ENCODE measurements at places on chromosomes 7 and 10. TPM values are rescaled to one million over a fixed set of nuclear protein-coding genes. Genes with fewer than 3 reads are reported as not detected.

The PRRT4 gene
- 0.28 TPM for total RNA-seq

The SEMA3E gene
- 3.1 TPM for total RNA-seq

The NUTM2E gene
- total RNA-seq = 0.42 TPM

The MUC12 gene
- total RNA-seq = 0.57 TPM

The MACROH2A2 gene
- 10.7 TPM for total RNA-seq

The GIMAP2 gene
- 70.4 TPM for total RNA-seq

The SPDYE9 gene
- not detected for total RNA-seq

The DKK1 gene
- total RNA-seq = 0.24 TPM

The ACHE gene
- total RNA-seq = 6.9 TPM

The CPA1 gene
- 0.14 TPM for total RNA-seq

The MRC1 gene
- total RNA-seq = 6.8 TPM

The ECHDC3 gene
- 3.0 TPM for total RNA-seq

The MUC3A gene
- 1.4 TPM for total RNA-seq

The PIP gene
- 0.28 TPM for total RNA-seq

The SLF2 gene
- 26.3 TPM for total RNA-seq

The MYOF gene
- total RNA-seq = 6.4 TPM

The PRF1 gene
- 9.1 TPM for total RNA-seq

The TMEM178B gene
- total RNA-seq = 2.0 TPM

All from thymus (tissue), 14 donors.